ENCODE measurements at places on chromosomes 2 and 18.

DNA sequence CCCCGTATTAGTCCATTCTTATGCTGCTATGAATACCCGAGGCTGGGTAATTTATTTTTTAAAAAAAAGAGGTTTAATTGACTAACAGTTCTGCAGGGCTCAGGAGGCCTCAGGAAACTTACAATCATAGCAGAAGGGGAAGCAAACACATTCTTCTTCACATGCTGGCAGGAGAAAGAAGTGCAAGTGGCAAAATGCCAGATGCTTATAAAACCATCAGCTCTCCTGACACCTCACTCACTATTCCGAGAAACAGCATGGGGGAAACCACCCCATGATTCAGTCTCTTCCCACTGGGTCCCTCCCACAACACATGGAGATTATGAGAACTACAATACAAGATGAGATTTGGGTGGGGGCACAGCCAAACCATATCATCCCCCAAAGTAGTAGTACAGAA, 2148.5 kb upstream of the PIK3C3 start:
- DNase-seq, result no peak

DNA sequence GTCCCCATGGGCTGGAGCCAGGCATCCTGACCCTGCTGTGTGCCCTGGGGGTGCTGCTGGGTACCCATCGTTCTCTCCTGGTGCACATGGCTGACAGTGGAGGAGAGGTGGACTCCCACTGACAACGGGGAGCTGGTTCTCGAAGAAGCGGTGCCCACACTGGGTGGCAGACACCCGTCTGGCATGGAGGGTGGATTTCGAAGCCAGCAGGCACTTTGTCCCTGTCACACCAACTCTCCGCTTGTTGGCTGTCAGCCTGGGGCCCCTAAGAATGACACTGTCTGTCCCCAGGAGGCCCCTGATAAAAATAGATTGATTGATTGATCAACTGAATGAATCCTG, 55.4 kb downstream of the RTP5 start:
- DNase-seq, result no peak

DNA sequence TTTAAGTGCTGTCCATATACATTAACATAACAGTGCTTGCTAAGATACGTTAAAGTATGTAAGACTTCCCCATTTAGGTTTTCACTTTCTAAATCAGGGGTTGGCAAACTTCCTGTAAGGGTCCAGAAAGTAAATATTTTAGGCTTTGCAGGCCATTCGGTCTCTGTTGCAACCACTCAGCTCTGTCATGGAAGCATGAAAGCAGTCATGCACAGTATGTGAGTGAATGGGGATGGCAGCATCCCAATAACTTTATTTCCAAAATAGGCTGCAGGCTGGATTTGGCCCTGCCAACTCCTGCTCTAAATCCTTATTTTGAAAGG, 128.7 kb downstream of the PLA2R1 start:
- no peak for DNase-seq

- no peak for DNase-seq
Observed at GRCh38 chr18:11808001-11808855, 43.0 kb upstream of the CHMP1B start.

DNA sequence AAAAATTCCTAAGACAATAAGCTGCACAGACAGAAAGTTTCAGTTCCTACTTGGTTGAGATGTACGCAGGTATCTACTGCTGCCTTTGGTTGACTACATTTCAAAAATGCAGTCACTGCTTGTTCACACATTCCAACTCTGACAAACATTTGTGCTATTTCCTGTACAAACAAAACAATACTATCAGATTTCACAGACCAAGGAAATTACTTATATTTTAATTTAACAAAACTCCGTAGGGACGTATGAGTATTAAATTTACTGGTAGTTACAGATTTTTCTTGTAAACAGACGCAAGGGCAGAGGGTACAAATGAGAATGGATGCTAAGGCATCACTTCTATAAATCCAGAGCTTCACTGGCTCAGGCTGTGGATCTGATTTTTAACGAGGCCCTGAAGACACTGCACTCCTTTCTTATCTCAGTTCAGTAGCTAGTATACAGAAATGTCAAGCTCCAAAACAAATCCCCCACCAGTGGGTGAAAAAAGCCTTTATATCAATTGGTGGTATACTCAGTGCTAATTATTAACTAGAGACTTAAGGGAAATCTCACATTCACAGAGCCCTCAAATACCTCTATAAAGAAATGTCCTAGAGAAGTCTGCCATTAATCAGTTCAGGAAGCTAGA, 31.7 kb upstream of the TTC32 start:
- DNase-seq, result no peak

DNA sequence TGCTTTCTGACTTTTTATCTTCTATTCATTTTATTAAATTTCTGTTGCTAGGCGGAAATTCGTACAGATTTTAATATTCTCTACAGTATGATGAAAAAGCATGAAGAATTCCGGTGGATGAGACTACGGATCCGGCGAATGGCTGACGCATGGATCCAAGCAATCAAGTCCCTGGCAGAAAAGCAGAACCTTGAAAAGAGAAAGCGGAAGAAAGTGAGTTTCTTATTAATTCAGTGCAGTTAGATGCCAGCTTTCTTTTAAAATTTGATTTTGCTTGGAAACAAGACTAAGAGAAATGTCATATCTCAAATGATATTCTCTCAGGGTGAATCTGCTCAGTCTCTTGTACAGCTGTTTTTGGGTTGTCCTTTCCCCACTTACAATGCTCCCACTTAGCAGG, 84.3 kb downstream of the MGAT5 start:
- no peak for DNase-seq

DNA sequence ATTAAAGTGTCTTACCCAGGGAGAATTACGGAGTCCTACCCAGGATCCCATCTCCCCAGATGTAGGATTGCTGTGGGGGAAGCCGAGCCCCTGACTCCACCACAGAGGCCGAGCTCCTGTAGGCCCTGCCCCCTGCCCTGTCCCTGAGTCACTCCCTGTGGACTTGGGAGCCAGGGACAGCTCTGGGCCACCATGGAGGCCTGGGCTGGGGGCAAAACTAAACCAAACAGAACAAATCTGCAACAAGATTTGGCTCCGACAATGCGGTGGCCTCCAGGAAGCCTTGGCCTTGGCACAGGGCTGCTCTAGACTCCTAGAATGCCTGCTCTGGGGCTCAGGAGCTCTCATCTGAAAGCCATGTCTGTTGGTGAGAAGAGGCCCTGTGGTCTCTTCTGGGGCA, 99.3 kb upstream of the PXDN start:
- no peak for DNase-seq

- DNase-seq, result no peak
Observed at GRCh38 chr18:48035556-48035860, 105.0 kb upstream of the SMAD2 start.

DNA sequence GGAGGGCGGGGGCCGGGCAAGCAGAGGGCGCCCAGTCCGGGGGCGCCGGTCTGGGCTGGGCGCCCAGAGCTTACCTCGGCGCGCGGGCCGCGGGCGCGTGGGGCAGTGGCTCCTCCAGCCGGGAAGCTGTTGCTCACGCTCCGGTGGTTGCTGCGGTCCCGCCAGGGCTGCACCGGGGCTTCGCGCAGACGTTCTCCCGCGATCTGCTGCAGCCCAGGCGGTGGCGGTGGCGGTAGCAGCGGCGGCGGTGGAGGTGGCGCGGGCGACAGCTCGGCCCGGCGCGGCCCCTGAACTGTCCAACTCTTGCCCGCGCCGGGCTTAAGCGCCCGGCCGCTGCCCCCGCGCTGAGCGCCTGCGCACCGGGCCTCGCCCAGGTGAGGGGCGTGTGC, 391 bp downstream of the ZNF385B start:
- no peak for DNase-seq

DNA sequence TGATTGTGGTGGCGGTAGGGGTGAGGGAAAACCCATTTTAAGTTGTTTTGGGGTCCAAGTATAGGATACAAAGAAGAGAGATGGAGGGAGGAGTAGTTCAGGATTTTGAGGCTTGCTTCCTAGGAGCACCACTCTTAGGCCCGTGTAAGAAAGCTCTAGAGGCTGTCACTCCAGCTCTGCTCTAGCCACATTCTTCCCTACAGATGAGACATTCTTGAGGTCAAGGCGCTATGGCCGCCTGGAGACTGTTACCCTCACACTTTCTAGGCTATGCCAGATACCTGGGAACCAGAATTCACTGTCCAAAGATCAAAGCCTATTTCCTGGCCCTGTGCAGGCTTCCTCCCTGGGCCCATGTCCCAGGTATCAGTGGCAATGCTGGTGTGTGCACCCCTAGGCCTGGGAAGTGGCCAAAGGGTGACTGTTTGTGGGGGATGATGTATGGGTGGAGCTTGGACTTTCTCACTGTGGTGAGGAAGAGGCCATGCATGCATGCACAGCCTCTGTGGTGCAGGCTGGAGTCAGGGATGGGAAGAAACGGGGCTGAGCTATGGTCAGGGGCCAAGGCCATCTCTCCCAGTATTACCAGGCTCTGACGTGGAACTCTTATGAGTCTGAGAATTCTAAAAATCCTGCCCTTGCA, 7.0 kb upstream of the TTL start:
- no peak for DNase-seq

DNA sequence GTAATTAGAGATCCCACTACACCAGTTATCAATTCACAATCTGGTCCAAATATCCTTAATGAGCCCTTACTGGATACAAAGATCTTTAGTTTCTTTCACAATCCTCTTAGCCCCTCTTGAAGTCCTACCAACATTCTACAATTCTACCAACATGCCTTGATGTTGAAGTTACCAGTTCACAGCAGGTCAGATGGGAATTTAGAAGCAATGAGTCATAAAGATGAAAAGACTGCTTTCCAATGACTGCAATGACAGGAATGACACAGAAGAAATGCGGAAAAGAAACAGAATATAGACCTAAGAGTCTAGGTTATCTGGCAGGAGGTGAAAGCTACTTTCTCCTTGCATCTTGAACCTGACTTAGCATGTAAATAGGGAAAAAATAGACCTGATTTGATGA, 24.5 kb downstream of the RTTN start:
- no peak for DNase-seq

DNA sequence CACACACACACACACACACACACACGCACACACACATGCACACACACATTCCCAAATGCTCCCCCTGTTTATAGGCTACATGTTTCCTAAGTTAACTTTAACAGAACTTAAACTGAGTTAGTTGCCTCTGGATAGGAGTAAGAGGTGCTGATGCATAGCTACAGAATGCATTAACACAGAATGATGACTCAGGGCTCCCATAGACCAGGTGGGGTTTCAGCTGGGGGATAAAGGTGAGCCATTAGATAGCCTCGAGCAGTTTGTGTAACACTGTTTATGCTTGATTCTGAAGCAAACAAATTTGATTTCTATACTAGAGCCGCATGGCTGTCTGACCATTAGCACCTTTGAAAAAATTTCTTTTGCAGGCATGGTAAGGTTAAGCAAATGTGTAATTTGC, 741.0 kb downstream of the PLCL1 start:
- DNase-seq, result no peak

DNA sequence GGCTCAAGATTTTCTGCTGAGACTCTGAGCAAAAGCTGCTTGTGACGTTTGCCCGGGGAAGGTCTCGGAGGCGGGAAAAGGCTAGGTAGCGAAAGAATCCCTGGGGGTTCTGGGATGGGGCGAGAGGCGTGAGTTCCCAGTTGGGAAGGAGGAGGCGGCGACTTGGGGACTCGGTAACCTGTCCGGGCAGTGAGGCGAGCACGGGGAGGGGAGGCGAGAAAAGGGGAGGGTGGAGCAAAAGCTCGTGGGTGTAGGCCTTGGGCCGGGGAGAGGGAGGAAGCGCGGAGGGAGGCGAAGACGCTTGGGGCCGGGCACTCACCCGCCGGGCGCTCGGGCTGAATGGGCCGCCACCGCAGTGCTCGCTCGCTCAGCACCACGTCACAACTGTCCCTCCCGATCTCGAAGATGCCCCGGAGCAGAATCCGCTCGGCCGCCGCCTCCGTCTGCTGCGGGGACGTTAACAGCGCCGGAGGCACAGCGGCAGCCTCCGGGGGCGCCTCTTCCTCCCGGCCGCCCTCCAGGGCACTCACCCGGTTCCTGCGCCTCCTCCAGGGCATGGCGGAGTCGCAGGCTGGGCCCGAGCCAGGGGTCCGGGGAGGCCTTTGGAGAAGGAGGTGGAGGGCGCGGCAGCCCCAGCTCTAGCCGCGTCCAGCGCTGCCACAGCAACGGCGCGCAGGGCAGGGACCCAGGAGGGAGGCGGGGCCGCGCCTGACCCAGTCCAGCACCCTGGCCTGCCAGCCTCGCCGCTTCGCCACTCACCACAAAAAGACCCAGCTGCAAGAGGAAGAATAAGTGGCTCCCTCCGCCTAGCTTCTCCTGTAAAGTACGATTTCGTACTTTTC, at the start of gene CERKL:
CERKL (minus strand) TSS at position 656 of the 842 bp plus-strand sequence; CDS start at position 557, 99 bp downstream.
- no peak for DNase-seq

- no peak for DNase-seq
Observed at GRCh38 chr2:46278952-46279351, 18.3 kb upstream of the EPAS1 start.

GRCh38 chr2:238744951-238745350, 102.9 kb upstream of the TWIST2 start:
- DNase-seq, result no peak

- DNase-seq, result no peak
Observed at GRCh38 chr2:199770716-199771115, 80.3 kb downstream of the FTCDNL1 start.

DNA sequence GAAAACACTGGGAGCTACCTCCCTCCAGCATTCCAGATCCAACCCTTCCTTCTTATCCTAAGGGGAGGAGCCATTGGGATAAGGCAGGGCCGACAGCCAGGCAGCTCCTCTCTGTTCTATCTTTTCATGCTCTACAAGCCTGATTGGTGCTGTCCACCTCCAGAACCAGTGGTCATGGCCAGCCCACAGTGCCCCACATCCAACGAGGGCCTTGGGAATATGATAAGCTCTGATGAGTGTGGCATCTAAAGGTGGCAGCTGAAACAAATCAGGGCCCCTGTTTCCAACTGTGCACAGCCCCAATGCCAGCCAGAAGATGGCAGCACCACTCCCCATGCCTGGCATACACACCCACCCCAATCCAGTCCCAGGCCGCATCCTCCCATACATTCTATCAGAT, 329.3 kb downstream of the C1D start:
- no peak for DNase-seq

- no peak for DNase-seq
Observed at GRCh38 chr2:206112108-206112507, 26.1 kb upstream of the INO80D start.

GRCh38 chr2:33111002-33111446, 164.3 kb downstream of the LTBP1 start:
- no peak for DNase-seq

DNA sequence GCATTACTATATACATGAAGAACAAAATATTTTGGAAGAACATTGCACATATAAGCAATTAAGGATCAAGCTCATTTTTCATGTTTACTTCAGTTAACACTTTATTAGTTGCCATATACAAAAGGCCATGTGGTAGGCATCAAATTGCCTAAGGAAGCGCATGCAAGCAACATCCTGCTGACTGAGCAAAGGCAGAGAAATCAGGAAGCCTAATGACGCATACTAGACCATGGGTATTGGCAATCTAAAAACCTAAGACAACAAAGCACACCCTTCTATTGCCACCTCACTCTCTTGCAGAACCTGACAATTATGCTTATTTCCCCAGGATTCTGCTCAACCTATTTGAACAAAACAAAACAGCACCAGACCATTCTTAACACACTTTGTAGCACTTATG, 171.9 kb downstream of the STK39 start:
- no peak for DNase-seq
